ENCODE measurements at places on chromosomes 2 and 18. TPM values are rescaled to one million over a fixed set of nuclear protein-coding genes. Genes with fewer than 3 reads are reported as not detected.

UGT1A4 gene
- total RNA-seq, result not detected

TUBA3E gene
- not detected for total RNA-seq

PCARE gene
- under 0.01 TPM for total RNA-seq

SPHKAP gene
- not detected for total RNA-seq
